Naive thymus-derived CD4-positive, alpha-beta T cell (primary cell): ENCODE measurements at places on chromosomes 3 and 15. TPM values are rescaled to one million over a fixed set of nuclear protein-coding genes. Genes with fewer than 3 reads are reported as not detected.
A peak's percentile ranks its signal among the peaks of the same experiment; 100 is the strongest.

BNC1 gene
- not detected for total RNA-seq

JAGN1 gene
- 16.0 TPM for total RNA-seq

CCR9 gene
- 0.51 TPM for total RNA-seq

GOLGA8G gene
- not detected for total RNA-seq

- DNase-seq = no peak
Observed at GRCh38 chr3:77460326-77460725, 420.4 kb downstream of the ROBO2 start.

- DNase-seq = no peak
Observed at GRCh38 chr3:10702961-10703740, 112.9 kb upstream of the SLC6A11 start.

DNA sequence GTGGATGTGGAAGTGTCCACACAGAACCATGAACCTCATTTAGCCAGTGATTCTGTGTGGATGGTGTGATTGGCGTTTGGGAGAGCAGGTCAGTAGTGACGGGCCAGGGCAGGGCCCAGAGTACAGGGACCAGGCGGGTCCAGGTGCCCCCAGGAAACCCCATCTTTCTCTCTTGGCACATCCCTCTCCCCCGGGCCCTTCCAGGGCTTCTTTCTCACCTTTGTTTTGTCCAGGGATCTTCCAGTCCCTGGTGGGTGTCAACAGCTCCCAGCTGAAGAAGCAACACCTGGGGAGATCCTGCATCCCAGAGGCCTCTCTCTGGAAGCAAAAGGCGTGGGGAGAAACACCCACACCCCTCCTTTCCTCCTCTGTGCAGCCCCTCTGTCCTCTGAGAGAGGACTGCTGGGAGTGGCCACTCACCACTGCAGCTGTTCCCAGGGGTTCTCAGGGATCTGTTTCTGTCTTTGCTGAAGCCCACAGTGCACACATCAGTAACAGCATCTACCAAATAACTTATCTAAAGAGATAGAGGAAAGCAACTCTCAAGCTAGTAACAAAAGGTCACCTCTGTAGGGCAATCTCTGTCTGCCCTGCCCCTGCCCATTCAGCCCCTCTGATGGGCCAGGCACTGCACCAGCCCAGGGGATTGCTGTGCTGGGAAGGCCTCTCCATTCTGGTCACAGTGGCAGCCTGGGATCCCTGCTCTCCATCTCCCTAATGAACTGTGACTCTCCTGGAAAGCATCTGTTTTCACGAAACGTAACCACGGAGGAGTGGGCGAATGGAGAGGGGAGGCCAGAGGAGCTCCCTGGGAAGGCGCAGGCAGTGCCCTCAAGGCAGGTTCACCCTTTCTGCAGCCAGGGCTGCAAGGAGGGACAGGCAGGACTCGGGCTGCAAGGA is 98.3 kb upstream of the ALDH1A3 start:
- DNase-seq = no peak

- DNase-seq = no peak
Observed at GRCh38 chr3:139136469-139137202, 91.9 kb upstream of the PRR23C start.

DNA sequence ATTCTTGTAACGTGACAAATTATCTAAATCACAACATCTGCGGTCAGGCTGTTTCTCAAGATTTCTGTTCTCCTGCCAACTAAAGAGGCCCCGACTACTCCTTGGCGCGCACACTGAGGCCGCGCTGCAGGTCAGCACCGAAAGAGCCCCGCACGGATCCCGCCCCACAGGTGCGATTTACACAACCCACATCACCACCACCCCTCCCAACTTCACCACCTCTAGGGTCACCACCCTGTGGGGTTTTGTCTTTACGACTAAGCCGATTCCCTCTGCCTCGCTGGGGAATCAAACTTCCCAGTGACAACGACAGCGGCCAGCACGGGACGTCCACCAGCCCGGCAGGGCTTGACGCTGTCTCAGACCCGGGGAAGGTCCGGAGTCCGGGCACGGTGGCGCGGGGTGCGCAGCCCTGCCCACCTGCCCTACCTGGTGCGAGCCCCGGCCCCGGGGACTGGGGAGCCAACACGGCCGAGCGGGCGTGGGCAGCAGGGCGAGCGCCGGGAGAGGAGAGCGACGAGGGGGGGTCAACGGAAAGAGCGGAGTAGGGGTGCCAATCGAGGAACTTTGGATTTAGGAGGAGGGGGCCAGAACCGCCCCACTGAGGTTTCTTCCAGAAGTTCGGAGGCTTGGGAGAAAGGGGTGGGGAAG is 764 bp downstream of the UACA start:
- no peak for DNase-seq

DNA sequence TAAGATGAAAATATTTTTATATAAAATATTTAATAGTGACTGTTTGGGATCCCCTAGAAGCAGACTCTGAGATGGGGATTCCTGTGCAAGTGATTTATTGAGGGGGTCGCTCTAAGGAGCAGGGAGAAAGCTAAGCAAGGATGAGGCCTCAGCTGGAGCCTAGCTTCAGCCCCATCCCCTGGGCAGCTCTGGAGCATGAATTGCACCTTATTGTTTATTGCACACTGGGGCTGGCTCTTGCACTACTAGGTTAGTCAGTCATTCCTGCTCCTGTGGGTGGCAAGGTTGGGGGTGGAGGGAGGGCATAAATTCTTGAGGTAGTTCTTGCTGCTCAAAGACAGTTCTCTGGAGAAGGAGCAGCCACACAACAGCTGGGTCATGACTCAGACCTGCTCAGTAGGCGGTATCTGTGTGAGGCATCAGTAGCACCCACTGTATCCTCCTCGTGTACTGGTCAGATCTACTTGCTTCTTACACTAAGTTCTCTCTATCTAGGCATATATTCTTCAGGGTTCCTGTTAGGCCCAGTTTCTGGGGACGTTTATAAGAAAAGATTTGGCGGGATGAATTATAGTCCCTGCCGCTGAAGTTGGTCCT is 27.2 kb upstream of the TNFSF10 start:
- peak; percentile 69 for DNase-seq

DNA sequence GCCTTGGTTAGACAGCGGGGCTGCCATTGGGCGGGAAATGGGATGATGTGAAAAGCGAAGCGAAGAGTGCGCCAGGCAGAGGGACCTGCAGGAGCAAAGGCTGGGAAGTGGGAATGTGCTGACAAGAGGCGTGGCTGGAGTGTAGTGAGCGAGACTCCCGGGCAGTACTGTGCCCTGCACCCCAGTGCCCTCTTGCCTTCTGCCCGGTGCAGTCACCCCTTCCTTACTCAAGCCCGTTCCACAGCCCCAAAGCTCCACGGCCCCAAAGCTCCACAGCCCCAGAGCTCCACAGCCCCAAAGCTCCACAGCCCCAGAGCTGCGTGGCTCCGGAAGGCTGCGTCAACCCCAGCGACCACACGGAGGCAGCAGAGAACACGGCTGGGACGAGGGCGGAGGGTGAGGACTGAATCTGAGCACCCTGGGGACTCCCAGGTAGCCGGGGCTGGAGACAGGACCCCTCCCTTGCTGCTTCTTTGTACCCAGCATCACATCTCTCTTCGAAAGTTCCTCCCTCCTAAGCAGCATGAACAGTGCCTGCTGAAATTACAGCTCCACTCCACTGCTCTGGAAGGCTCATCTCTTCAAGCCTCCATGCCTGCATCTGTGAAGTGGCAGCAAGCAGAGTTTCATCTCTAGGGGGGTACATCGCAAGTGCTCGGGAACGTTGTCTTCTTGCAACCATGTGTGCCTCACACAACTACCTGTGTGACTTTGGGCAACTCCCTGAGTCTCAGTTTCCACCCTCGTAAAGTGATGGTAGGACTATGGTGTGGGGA is 108.9 kb downstream of the FBLN2 start:
- DNase-seq = peak; percentile 58

GRCh38 chr3:128995737-128996136 is 1.9 kb upstream of the CFAP92 start:
- no peak for DNase-seq

GRCh38 chr3:184078851-184079250 is 18.0 kb upstream of the HTR3E start:
- no peak for DNase-seq

DNA sequence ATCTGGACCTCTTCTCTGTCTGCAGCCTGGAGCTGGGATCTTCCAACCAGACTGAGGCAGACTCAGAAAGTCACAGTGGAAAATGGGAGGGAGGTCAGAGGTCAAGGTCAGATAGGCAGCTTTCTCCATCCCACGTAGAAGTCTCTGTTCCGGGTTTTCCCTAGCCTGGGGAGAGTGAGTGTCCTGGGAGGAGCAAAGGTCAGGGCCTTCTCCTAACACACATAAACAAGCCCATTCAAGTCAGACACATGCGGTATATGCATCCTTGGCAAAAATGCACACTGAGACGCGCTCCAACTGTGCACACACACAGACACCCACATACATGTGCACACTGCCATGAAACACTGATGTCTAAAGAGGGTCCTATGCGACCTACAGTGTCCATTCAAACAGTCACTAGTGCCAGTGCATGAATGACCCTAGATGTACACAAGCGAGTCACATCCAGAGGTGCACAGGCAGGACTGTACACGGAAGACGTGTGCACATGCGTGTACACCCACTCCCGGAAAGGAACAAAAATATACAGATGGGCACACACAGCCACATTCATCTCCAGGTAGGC is 681 bp downstream of the TWF2 start:
- no peak for DNase-seq

DNA sequence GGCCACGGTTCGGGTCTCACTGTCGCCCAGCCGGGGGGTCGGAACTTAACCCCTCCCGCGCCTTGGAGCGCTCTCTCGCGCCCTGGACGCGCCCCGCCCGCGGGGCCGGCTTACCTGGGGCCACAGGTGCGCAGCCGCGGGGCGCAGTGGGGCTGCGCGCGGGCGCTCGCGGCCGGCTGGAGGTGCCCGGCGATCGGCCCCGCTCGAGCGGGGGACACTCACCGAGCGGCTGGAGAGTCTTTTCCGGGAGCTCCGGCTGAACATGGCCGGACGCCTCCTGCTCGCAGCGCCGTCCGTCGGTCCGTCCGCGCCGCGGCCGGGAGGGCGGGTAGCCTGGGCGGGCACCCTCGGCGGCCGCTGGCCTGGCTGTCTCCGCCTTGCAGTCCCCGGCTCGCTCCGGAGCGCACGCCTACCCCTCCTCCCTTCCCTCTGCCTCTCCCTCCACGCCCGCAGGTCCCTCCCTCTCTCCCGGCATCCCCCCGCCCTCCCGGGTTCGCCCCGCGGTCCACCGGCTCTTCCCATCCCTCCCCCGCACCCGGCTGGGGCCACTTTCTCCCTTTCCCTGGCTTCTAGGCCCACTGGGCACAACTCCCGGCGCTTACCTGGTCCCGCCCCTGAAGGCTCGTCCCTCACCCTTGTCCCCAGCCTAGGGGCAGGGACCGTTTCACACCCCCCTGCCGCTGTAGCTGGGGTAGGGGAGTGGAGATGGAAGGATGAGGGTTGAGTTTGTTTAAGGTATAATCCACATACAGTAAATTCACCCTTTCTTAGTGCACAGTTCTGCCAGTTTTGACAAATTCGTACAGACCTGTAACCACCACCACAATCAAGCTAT is 220.1 kb upstream of the PRICKLE2 start:
- no peak for DNase-seq

GRCh38 chr15:35281515-35281914 is 196.4 kb upstream of the NANOGP8 start:
- no peak for DNase-seq

- no peak for DNase-seq
Observed at GRCh38 chr3:13193320-13194284, 120.4 kb upstream of the IQSEC1 start.

DNA sequence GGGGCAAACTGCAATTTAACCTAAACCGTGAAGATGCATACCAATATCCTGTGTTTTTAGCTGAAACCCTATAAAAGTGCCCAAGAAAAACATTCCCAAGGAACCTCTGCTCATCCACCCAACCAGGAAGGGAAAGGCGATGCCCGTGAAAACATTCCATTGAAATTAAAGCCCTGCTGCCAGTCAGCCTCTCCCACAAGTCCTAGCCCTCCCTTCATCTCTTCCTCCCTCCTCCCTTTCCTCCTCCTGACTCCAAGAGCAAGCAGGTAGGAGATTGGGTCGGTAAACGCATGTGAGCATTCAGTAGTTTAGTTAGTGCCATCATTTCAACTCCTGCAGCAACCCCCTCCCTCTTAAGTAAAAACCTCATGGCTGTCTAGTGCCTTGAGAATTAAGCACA is 27.7 kb downstream of the HES1 start:
- DNase-seq = no peak

DNA sequence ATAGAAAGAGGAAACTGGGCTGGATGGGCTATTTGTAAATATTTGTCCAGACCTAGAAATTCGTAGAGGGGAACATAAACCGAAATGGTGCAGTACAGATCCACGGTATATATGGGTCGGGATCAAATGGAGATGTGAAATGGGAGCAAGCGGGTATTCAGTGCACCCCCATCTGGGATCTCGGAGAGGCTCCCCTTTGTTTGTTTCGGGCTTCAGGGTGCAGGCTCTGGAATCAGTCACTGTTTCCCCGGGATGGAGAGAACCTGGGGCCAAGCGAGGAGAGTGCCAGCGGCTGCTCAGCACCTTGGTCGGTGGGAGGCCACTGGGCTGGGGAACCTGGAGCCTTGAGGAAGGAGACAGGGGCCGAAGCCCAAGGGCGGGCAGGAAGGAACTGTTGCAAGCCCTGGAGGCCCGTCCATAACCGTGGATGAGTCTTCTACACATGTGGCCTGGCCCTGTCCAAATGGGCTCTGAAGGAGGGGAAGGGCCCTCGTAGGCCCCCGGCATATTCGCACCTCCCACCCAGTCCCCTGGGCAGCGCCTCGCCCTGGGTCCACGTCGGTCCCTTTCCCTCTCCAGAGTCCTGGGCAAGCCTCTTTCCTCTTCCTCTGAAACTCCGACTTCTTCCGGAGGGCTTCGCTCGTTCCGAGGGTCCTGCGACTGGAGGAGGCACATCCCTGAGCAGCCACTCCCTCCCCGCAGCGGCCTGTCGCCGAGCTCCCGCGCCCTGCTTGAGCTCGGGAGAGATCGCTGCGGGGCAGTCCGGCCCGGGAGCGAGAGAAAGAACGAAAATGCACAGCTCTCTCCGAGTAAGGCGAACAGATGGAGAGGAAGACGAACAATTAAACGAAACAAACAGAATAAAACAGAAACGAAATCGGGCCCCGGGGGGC is 3.0 kb downstream of the ISL2 start:
- no peak for DNase-seq

- DNase-seq = no peak
Observed at GRCh38 chr3:81352867-81353266, 408.6 kb downstream of the GBE1 start.

DNA sequence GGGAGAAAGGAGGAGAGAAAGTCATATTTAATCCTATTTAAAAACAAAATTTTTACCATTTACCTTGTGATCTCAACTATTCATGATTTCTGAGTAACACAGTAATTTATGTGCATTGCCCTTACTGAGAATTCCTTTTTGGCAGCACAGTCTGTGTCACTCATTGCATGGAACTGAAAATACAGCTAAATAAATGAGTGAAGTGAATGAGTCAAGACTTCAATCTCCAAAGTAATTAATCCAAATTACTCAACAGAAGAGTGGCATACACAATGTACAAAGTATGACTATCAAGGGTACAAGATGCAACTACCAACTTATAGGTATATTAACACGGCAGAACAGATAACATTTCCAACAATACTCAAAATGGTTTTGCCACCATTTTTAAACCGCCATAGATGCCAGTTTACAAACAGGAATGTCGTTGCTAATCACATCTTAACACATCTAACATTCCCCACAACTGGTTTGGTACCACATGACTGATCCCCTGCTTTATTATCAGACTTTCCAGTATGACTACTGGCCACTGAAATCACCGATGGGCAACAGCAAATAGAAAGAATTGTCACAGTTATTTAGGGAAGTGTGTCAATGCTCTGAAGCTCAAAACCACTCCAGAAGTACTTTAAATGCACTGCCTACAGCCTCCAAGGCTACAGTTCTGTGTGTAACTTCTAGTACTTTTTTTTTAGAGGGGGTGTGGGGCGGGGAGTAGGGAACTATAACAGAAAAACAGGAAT is 410.4 kb downstream of the SHQ1 start:
- DNase-seq = no peak
